ENCODE measurements at places on chromosomes 3 and 15.

GRCh38 chr3:193780810-193781478 lies 187.9 kb downstream of the OPA1 start:
- DNase-seq, result peak; percentile 81

DNA sequence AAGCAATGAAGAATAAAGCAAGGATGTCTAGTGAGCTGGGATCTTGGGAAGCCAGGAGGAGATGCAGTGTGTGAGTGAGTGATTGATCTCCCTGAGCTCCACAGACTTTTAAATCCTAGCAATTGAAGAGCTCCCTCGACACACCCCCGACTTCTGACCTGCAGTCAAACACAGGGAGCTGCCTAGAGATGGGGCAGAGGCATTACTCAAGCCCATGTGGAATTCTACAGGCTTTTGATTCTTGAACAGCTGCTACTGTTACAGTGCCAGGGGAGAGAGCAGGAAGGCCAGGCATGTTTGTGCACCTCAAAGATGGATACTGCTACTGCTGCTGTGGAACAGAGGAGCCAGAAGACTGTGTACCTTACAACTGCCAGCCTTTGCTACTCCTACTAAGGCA lies 1403.1 kb upstream of the ALCAM start:
- no peak for DNase-seq

GRCh38 chr15:78536134-78536533 lies 4.1 kb upstream of the PSMA4 start:
- peak; percentile 13 for DNase-seq

GRCh38 chr15:56371495-56372147 lies 6.4 kb downstream of the TEX9 start:
- DNase-seq, result no peak

- DNase-seq, result no peak
Observed at GRCh38 chr3:180959691-180960090, 29.8 kb downstream of the DNAJC19 start.

DNA sequence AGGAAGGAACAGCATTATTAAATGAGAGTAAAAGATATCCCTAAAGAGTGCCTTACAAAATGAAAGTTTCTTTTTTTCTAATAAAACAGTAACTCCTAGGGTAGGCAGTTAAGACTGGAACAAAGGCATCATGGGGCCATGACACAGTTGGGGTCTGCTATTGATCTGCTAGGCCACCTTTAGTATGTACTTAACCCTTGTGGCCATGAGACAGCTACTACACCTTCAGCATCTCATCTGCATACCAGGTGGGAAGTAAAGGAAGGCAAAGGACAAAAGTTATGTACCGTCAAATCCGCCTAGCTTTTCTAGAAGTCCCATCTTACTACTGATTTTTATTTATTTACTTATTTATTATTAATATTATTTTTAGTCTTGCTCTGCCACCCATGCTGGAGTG lies 93.8 kb upstream of the FHIT start:
- no peak for DNase-seq

GRCh38 chr15:67882487-67883233 lies 42.8 kb upstream of the RNU6-1 start:
- peak; percentile 58 for DNase-seq

- peak; percentile 16 for DNase-seq
Observed at GRCh38 chr3:94269763-94270162, 206.9 kb downstream of the NSUN3 start.

- no peak for DNase-seq
Observed at GRCh38 chr3:152703245-152703890, 131.6 kb upstream of the P2RY1 start.

DNA sequence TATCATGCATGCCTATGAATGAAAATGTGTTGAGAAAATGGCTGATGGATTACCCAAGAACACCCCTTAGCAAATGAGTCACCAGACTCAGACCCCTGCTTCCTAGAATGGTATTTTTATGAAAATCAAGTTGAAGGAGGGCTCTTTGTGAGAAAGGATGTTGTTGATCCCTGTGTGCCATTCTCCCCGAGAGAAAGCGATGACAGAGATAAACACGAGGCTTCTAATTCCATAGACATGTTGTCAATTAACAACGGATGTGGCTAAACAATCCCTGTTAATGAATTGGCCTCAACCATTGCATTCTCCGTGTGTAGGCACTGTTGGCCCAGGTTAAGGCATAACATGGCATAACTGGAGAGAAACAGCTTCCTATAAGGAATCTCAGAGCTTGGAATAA lies 5.8 kb upstream of the OXTR start:
- no peak for DNase-seq

- DNase-seq, result no peak
Observed at GRCh38 chr15:66025015-66025452, 155.7 kb downstream of the RAB11A start.

GRCh38 chr15:75452865-75453702 lies 1.6 kb upstream of the SIN3A start:
- DNase-seq, result no peak

GRCh38 chr3:10772271-10773161 lies 43.5 kb upstream of the SLC6A11 start:
- DNase-seq, result no peak

DNA sequence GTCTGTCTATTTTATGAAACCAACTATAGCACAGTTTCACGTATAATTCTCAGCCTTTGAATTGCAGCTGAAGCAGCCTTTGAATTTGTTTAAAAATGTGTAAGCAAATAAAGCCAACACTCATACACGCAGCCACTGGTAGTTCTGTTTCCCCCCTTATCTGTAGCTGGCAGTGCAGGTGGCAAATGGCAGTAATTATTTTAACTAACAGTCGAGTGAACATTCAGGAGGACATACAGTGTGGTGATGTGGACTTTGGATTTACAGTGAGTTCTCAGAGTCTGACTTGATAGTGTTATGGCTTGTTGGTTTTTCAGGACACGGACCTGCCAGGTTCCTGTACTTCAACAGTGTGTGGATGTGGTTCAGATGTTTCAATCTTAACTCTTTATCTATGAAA lies 64.0 kb upstream of the SKOR1 start:
- DNase-seq, result no peak

GRCh38 chr15:64985366-64986033 lies 4.2 kb downstream of the SPG21 start:
- DNase-seq, result peak; percentile 57

GRCh38 chr15:86743283-86743903 lies 663.7 kb downstream of the AGBL1 start:
- no peak for DNase-seq

GRCh38 chr3:157948605-157949383 lies 157.4 kb downstream of the SHOX2 start:
- no peak for DNase-seq

DNA sequence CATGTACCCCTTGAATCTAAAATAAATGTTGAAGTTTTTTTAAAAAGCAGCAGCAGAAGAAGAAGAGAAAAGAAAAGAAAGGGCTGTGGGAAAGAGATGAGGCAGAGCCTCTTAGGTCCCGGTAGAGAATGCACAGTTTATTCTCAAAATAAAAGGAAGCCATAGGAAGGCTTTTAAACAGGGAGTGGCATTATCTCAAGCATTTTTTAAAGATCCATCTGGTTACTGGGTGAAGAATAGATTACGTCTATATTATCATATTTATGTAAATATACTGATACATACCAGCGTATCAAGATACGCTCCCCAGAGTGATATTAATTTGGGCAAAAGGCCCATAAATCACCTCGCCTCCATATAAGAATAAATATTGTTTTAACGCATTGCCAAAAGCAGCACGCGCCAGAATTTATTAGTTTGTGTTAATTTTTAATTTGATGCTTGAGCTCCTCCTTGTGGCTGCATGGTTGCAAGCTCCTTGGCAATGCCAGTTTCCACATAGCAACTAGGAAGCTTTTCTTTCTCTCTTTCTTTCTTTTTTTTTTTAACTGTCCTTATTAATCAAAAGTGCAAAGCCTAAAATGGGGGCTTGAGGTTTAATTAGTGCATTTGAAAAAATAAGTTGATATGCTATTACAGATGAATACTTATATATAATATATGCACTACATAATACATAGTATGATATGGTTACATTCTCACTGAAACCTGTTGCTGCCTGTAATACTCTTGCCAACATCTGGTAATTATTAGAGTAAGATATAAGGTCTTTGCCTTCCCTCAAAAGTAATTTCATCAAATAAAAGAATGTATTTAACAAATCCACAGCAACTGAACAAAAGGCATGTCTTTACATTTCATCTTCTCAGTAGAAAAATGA lies 242.8 kb upstream of the UBE2E2 start:
- peak; percentile 26 for DNase-seq

- DNase-seq, result no peak
Observed at GRCh38 chr3:142912402-142913172, 23.7 kb upstream of the PCOLCE2 start.
